Right forelimb (tissue), 1 donor: ENCODE measurements at places on chromosomes 6 and 20.

DNA sequence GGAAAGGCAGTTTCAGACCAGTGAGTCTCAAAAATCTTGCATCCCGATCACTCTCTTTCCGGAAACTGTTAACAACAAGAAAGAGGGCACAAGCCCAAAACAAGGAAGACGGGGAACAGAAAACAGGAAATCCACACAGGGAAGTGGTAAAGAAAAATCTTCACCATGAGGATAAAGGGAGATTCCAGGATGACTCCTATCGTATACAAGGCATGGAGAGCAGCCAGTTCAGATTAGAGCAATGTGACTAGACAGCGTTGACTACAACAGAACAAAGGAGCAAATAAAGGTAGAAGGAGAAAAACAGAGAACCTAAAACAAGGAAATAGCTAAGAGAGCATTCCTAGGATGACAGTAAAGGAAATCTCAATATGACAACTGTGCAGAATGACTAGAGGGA lies 26.5 kb downstream of the VNN1 start:
- no peak for DNase-seq

GRCh38 chr6:139743664-139744437 lies 369.4 kb upstream of the CITED2 start:
- DNase-seq: no peak

DNA sequence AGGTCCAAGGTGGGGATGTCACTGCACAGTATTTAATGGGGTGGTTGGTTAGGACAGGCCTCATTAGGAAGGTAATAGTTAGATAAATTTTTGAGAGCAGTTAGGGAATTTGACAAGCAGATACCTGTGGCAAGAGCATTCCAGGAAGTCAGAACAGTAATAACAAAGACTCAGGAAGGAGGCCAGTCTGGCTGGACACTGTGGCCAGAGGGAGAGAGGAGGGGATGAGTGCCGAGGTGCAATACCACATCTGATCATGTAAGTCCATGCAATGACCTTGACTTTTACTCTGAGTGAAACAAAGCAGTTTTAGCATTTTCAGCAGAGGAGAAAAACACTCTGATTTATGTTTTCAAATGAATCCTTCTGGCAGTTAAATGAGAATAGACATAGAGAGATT lies 990.7 kb upstream of the FLRT3 start:
- no peak for DNase-seq

DNA sequence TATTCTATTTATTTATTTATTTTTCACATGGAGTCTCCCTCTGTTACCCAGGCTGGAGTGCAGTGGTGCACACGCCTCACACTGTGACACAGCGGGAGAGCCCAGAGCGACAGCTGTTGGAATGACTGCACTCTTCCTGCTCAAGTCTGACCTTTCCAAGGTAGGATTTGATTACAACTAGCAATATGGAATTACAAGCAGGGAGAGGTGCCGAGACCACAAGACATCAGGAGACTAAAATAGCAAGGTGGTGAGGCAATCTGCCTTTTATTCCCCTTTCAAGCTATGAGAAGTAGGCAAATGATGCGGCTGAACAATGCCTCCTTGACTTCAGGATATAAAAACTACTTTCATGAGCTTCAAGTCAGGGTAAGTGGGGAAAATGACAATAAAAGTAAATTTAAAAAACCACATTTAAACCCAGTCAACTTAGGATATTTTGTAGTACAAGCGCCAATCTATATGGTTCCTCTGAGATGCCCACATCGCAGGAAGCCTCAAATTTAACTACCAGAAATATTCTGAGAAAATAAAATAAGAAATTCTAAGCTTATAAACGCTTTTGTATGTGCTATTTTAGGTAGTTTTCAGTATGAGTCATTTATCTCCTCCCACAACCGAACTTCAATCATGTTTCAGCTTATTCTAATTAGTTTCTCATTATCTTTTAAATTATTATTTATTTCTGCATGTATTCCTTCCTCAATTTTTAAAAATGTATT lies 146.9 kb upstream of the SGK1 start:
- DNase-seq: no peak

GRCh38 chr20:49710971-49711666 lies 2.6 kb downstream of the B4GALT5 start:
- no peak for DNase-seq

- no peak for DNase-seq
Observed at GRCh38 chr6:108748959-108749358, 99.3 kb upstream of the ARMC2 start.

DNA sequence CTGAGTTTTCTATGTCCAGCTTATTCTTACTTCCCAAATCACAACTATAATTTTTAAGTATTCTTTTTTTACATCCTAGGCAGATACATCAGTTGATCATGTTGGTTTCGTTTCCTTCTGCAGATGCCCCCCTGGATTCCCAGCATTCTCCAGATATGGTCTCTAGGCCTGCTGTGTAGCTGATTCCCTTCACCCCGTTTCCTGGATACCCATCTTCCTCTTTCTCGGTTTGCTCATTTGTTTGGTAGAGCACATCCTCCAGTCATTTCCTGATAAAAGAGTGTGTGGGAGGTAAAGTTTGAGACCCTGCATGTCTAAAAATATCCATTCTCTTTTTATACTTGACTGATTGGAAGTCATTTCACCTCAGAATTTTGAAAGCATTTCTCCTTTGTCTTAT lies 66.4 kb downstream of the ANKS1A start:
- DNase-seq: no peak

- no peak for DNase-seq
Observed at GRCh38 chr6:13478525-13478966, 8.9 kb downstream of the GFOD1 start.

DNA sequence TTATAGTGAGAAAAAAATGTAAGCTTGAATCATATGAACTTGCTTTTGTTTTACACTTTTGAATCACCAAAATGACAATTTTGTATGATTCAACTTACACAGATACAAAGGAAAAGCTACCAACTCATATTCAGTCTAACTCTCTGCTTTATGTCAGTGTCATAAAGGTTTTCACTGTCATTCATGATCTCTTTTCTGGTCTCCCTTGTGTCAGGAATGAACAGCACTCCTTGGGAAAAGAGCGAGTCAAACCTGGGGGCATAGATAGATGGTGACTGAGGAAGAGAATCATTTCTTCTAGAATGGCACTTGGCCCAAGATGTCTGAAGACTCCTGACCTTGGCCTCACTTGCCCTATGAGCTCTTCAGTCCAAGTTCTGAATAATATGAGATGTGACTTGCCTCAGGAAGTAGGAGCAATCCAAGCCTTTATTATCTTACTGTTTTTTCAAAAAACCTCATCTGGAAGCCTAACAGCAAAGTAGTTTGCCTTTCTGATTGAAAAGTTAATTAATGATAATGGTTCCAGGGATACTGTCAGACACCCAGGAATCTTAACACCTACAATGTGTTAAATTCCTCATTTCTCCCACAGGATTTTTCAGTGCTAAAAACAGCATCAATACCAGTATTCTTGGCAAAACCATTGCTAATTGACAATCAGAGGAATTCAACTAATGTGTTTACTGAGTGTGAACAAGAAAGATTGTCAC lies 270.0 kb upstream of the HSF2 start:
- no peak for DNase-seq

DNA sequence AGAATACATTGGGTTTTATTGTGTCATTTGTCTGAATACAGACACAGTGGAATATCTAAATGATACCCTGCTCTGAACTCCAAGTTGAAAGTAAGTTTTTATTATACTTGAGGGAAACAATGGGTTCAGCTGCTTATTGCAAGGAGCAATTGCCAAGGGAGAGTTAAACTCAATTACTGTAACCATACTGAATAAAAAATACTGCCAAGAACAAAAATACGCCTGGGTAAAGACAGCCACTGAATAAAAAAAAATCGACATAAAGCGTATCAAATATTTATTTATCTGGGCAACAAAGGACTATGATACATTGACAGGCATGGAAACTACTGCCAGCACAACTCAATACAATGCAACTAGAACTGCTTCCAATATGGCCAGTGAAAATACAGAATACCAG lies 18.1 kb downstream of the TFAP2A start:
- no peak for DNase-seq

GRCh38 chr20:4427940-4428586 lies 293.6 kb upstream of the PRND start:
- DNase-seq: no peak
